NCI-H1417 treated with DMSO at 0.1 percent for 48 hours (cell line): ENCODE measurements at places on chromosomes 3 and 15.

GRCh38 chr3:20488151-20488550 lies 302.1 kb upstream of the SGO1 start:
- DNase-seq = no peak

GRCh38 chr15:65083262-65083701 lies 6.7 kb downstream of the KBTBD13 start:
- no peak for DNase-seq

- DNase-seq = no peak
Measured at GRCh38 chr3:38049358-38050126, 10.5 kb downstream of the DLEC1 start.

DNA sequence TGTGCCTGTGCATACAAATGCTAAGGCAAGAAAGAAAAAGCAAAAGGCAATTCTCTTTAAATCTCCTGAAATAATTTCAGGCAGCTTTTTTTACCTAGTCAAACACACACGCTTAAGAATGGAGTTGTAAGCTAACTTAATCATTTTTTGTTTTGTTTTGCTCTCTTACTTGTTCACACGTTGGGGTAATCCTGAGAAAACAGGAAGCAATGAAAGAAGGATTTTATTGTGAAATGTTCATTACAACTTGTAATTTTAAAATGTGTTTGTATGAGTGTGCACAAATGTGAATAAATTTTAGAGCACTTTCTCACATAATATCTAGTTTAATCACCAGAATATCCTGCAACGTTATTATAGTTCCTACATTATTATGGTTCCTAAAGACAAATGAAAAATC lies 263.8 kb downstream of the LPP start:
- DNase-seq = no peak

DNA sequence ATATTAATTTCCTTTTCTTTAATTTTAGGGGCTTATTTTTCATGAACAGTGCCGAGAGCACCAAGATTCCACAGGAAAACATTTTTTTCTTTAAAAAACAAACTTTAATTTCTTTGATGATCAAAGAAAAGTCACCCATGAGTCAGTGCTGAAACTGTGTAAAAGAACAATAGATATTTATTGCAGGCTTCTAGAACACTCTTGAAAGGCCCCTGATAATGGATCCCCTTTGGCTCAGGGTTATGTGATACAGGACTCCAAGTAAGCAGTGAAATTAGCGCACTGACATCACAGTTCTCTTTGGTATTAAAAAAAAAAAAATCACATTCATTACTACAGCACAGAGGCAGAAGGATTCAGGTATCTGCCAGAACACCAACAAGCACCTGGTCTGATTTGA lies 66.1 kb upstream of the MYZAP start:
- no peak for DNase-seq

DNA sequence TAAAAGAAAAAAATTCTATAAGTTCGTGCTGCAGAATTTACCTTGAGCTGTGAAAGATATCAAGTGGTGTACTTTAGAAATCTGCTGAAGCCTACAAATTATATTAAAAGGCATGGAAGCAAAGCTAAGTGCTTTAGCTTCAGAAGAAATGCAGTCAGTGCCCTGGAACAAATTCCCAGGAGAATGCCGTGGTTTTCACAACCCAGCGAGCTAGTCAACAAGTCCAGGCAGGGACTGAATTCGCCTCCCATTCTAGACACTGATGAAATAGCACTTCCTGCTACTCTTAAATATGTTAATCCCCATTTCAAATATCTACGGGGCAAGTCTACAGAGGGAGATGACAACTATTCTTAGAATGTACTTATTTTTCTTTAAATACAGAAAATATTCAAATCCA lies 326.4 kb upstream of the IGF1R start:
- DNase-seq = no peak

DNA sequence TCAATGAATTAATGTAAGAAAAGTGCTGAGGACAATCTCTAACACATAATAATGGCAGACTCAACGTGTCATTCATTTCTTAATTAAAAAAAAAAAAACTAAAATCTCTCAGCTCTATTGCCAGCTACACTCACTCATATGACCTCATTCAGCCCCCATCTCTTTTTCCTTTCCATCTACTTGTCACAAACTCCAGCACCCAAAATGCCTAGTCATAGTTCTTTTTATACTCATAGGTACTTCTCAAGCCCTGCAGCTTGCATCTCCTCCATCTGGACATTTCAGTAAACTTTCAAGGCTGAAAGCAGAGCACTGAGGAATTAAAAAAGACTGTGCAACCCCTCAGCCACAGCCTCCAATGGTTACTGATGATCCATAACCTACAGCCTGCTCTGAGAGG lies 109.8 kb downstream of the PLCH1 start:
- DNase-seq = no peak

DNA sequence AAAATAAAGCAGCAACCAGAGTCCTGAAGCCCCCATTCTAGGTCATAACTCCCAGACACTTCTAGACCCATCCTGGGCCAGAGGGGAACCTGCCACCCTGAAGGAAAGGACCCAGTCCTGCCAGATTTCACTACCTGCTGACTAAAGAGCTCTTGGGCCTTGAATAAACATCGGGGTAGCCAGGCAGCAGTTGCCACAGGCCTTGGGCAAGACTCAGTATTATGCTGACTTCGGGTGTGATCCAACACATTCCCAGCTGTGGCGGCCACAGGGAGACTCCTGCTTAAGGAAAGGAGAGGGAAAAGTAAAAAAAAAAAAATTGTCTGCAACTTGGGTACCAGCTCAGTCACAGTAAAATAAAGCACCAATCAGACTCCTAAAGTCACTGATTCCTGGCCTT lies 23.8 kb downstream of the NEDD4 start:
- no peak for DNase-seq

- no peak for DNase-seq
Measured at GRCh38 chr3:153596401-153596800, 434.4 kb downstream of the RAP2B start.

- DNase-seq = no peak
Measured at GRCh38 chr3:28335246-28335645, 13.3 kb upstream of the ZCWPW2 start.

DNA sequence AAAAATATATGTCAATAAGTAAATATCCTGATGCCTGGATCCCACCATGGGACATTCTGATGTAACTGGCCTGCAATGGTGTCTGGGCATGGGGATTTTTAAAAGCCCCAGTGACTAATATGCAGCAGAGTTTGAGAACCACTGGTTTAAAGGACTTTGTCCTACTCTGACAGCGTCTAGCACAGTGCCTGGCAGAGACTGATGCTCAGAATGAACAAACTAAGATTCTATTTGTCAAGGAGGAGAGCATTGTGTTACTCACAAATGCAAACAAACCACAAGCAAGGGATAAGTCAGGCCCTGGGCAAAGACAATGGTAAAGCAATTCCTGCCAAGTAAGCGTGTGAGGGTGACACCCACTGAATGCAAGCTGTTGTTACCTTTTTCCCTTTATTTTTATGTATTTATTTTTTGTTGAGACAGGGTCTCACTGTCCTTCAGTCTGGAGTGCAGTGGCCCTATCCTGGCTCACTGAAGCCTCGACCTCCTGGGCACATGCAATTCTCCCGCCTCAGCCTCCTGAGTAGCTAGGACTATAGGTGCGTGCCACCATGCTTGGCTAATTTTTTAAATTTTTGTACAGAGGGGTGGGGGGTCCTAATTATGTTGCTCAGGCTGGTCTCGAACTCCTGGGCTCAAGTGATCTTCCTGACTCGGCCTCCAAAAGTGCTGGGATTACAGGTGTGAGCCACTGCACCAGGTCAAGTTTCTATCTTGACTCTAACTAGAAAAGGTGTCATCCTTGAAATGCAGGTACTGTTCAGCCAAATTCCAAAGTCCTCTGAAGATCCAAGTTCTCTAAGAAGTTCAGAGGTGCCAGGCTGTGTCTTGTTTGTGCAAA lies 909 bp upstream of the GPD1L start:
- DNase-seq = no peak
